ENCODE measurements at places on chromosomes 2 and 18.

- no peak for DNase-seq
Measured at GRCh38 chr2:25787020-25787419, 91.3 kb downstream of the ASXL2 start.

- DNase-seq, result no peak
Measured at GRCh38 chr2:60858897-60859311, 22.5 kb upstream of the REL start.

DNA sequence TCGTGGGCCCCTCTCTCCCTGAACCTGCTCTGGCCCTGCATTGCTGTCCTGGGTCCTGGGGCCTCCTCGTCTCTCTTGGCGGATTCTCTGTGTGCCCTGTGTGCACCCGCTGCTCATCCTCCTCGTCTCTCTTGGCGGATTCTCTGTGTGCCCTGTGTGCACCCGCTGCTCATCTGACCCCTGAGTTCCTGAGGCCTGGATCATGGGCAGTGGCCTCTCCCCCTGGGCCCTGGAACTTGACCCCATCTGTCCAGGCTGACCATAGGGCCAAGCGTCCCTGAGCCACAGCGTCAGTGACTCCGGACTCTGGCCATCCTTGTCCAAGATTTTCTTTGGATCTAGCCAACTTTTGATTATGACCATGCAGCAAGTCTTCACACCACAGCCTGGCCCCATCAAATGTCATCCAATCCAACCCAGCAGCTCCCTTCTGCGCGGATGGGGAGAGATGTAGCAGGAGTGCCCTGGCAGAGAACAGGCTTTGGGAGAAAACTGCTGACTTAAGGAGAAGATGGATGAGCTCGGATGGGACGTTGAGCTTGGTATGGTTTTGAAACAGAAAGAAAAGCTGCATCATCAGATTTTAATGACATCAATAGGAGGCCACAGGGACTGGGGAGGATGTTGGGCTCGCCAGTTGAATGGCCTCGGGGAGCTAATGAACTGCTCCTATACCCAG is 455.1 kb upstream of the HS6ST1 start:
- peak; percentile 30 for DNase-seq

DNA sequence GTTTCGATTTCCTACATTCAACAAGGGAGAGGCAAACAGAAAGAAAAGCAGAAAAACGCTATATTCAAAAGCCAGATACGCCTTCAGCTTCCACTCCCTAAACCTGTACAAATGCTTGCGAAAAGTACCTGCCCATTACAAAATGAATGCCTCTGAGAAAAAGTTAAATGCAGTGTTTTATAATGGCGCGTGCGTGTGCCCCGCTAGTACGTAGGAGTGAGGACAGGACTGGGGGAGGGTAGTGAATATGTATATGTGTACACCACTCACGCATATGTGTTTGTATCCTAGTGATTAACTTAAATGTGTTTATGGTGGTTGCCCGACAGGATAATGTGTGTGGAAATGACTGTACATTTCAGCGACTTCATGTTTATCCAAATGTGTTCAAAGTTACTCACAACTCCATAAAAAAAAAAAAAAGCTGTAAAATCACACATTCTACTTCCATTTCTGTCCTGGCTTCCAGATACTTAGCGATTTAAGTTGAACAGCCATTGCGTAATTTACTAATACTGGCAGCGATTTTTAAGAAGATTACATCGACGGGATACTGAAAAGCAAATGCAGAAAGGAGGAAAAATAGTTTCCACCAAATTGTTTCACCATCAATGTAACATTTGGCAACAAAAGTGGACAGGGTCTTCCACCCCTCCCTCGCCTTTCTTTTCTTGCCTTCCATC is 1.3 kb downstream of the NEUROD1 start:
- no peak for DNase-seq

DNA sequence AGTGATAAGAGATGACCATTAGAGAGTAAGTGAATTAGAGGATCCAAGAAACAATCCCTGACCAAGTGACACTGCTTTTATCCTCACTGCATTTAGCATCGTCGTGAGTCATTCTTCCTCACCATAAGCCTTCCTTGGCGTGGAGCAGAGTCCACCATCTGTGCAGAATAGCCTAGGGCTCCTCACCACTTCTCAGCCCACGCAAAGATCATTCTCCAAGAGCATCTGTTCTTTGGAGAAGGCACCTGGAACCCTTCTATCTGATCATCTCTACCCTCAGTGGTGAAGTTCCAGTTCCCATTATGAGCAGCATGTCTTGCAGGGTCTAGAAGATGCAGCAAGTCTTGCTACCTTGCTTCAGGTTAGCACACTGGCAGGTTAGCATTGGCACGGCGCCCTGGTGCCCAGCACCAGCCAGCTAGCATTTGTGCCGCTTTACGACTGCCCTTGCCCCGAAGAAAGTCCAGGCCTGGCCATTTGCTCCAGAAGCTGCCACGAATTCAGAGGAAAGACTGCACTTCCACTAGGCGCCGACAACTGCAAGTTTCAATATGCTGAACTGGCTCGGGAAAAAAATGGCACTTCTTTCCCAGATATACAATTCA is 225.8 kb downstream of the TTC32 start:
- no peak for DNase-seq

- DNase-seq, result no peak
Measured at GRCh38 chr18:60649107-60649506, 276.5 kb upstream of the MC4R start.

DNA sequence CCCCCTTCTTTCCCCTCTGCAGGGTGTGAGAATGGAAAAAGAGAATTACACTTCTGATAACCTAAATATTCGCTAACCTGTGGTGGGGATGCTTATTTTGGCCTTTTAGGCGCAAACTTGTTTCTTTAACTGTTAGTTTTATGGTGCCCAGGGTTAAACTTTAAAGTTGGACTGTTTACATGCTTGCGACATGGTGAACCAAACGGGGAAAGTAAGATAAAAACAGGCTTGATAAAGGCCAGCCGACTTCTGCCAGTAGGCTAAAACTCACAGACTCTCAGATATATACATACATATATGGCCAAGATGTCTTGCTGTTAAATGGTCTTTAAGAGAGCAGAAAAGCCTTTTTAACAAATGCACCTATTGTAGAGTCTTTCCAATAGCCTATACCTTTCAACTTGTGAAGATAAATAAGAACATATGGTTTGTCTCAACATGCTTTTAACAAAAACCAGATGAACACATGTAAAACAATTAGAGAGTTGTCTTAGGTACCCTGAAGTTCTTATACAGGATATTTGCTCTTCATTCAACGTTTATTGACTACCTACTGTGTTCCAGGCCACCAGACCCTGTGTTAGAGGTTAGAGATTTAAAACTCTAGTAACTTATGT is 29.0 kb downstream of the PRKCE start:
- no peak for DNase-seq

- no peak for DNase-seq
Measured at GRCh38 chr2:105961599-105962146, 217.0 kb downstream of the NCK2 start.

DNA sequence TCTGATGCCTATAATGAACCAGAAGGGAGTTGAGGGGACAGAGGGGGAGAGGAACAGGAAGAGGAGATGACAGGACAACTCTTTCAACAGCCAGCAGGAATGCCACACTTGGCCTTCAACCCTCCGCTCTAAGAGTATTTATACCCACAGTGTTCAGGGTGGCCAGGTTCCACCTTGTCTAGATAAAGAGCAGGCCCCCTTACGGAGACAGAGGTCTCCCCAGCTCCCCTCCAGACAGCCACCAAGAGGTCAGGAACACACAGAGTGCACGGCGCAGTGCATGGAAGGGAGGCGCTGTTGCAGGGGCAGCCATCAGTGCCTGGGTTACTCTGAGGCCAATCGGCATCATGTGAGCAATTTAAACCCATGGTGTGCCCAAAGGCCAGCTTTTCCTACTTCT is 176.9 kb downstream of the SMAD7 start:
- DNase-seq, result no peak

DNA sequence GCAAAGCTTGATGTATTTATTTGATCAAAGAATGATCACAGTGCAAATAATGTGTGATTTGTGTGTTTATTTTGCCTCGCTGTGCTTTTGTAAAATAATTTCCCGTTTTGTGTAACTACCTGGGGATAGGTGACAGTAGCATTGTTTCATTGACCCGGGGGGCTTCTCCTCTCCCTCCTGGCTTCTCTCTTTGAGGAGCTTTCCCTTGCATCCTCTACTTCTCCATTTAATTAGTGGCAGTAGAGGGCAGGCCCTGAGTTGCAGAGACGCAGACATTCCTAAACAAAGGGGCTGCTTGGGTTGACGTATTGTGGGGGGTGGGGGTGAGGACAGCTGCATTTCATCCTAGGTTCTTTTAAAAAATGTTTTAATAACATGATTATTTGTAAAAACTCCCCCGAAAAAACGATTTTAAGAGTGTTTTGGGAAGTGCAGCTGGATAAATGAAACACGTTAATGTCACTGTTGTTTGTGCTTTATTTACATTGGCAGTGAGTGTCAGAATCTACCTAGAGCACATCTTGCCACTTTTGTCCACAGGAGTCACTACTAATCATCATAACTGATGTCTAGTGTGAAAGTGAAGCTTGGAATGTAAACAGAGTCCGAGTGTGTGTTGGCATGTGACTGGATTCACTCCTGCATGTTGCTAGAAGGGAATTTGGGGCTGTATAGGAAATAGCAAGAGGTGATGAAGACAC is 2.2 kb downstream of the NEDD4L start:
- DNase-seq, result no peak

- no peak for DNase-seq
Measured at GRCh38 chr2:203550266-203550665, 15.2 kb upstream of the RAPH1 start.

All from activated effector memory CD4-positive, alpha-beta T cell treated with anti-CD3 and anti-CD28 coated beads, Interleukin-2, amount 50 U/mL, for 16 hours (primary cell).